Stimulated activated CD8-positive, alpha-beta memory T cell treated with anti-CD3 and anti-CD28 coated beads, Interleukin-4, amount 100 ng/mL, for 1 hour (primary cell): ENCODE measurements at places on chromosomes 3 and 15.

- DNase-seq, result no peak
Measured at GRCh38 chr3:147311716-147312115, 94.6 kb downstream of the ZIC4 start.

DNA sequence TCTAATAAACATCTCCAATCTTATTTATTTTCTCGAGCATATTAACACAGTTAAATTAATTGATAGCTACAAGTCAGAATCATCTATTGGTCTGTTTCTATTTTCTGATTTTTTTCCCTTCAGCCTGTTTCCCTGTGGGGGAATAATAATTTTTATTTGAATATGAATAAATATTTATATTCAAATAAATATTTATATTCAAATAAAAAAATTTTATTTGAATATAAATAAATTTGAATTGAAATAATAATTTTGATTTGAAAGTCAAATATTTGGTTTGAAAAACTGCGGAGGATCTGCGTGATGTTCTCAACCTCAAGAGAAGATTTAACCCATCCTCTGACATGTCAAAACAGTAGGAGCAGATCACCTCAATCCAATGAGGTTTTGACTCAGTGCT is 380.1 kb upstream of the MEIS2 start:
- no peak for DNase-seq

GRCh38 chr15:87597346-87598052 is 659.0 kb downstream of the NTRK3 start:
- DNase-seq, result no peak

DNA sequence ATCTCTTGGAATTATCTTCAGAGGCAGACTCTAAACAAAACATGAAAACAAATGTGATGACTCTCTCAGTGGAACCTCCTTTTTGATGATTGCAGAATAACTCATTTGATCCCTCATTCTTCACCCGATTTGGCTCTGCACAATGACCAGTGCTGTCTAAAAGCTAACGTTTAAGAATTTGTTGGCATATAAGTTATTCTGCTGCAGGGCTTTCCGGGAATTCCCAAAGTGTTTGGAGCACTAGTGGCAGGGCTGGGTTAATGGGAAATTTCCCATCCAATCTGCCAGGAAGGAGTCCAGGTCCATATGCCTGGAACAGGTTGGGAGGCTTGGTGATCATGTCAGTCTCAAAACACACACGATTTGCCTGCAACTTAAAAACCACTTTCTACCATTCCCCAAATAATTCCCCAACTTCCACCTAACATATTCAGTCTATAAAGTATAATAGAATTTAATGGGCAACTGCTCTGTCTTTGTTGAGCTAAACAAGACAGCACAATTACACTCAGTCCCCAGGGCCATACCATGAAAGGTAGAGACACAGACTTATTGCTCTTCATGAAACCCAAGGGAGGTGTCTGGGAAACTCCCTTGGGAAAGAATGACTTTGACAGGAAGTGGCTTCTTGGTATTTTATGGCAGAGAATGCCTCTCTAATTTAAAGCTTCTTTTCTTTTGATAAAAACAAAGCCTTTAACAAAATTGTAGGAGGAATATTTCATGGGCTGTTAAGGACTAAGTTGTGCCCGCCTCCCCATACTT is 38.0 kb downstream of the ARRDC4 start:
- DNase-seq, result no peak

DNA sequence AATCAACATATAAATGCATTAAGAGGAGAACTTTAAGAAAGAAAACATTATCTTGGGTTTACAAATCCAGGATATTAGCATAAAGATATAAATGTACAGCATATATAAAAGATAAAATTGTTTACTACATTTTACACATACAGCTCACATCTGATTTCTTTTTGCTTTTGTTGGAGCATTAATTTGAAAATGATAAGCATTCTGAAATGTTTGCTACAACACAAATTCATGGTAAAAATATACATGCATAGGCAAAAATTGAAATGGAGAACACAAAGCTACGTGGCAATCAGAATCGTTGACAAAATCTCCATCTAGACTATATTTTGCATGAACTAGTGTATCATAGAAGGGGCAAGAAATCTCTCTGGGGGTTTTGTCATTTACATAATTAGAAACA is 159.1 kb downstream of the TIGIT start:
- DNase-seq, result no peak

GRCh38 chr3:149282322-149282721 is 51.1 kb downstream of the TM4SF18 start:
- no peak for DNase-seq

- DNase-seq, result no peak
Measured at GRCh38 chr3:50150863-50151686, 4.0 kb upstream of the SEMA3F start.

DNA sequence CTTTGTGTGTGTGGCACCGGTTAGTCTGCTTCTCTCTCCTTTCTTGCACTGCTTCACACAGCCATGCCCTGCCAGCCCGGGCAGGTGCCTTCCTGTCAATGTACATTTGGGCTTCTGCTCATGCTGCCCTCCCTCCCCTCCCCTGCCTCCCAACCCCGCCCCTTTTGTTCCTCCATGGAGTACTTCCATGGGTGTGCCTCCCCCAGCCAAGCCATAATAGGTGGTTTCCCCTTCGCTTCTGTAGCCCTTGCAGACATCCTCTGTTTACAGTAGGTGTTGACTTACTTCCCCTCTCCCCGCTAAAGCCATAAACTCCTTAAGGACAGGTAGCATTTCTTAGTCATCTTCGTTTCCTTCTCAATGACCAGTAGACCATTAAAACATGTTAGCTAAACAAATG is 31.8 kb upstream of the CRTC3 start:
- DNase-seq, result no peak

DNA sequence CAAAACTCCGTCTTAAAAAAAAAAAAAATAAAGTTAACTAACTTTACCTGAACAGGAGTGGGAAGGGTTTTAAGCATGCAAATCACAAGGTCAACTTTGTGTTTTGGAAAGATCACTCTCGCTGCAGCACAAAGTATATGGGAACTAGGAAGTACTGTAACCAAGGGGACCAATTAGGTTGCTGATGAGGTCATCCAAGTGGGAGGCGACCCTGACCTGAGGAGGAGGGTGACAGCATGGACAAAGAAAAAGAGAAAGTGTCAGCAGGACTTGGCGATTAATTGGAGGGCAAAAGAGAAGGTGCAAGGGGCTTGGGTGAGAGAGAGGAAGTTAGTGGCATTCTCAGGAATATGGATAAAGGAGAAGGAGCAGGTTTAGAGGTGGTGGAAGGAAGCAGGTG is 89.5 kb upstream of the ZBED2 start:
- DNase-seq, result no peak

DNA sequence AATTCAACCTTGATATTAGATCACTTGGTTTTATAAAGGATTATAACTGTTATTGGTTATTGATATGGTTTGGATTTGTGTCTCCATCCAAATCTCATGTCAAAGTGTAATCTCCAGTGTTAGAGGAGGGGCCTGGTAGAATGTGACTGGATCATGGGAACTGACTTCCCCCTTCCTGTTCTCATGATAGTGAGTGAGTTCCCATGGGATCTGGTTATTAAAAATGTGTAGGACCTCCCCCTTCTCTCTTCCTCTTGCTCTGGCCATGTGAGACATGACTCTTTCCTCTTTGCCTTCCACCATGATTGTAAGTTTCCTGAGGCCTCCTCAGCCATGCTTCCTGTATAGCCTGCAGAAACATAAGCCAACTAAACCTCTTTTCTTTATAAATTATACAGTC is 136.0 kb upstream of the UBE2E2 start:
- DNase-seq, result no peak

DNA sequence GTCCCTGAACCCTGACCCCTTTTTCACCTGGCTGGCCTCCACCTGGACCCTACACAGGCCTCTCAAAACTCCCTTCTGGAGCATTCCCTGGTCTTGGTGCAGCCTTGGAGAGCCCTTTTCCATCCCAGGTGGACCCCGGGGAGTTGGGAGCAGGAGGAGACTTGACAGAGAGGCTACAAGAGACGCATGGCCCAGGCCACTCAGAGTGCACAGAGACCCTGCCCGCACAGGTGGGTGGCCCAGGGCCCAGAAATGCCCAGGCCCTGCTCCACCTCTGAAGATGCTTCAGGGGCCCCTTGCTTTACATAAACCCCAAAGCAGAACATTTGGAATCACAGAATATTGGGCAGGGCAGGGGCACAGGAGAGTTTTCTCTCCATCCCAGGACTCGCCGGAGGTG is 34.4 kb downstream of the CYP11A1 start:
- DNase-seq, result no peak

GRCh38 chr15:72495007-72495406 is 20.9 kb downstream of the ARIH1 start:
- DNase-seq, result no peak

- DNase-seq, result no peak
Measured at GRCh38 chr15:99744142-99744541, 10.9 kb upstream of the LYSMD4 start.

DNA sequence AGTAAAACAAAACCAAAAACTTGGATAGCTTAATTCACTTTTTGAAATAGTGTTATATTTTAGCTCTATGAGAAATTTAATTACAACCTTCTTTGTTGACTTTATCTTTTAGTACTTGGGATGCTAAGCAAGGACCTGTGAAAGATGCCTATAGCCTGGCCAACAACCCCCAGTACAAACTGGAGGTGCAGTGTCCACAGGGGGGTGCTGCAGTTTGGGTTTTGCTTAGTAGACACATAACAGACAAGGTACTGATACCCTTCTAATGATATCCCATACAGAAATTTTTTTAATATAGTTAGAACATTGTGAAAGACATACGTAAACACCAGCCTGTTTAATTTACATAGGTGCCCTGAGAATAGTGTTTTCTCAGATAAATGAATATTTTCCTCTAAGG is 35.3 kb downstream of the CAPN7 start:
- DNase-seq, result no peak

DNA sequence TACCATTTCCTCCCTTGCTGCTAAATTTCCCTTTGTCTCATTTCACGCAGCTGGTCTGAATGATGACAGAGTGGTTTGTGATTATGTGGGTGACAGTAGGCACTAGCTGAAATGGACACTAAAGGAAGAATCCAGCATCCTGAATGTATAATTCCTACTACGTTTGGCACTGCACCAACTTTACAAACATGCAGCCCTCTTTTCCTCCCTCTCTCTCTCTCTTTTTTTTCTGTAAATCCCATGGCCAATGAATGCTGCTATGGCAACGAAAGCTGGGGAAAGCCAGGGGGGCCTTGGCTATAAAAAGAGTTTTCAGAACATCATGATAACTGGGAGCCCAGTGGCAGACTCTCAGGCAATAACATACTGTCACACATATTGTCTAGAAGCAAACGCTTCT is 367.2 kb upstream of the AGTR1 start:
- DNase-seq, result no peak

DNA sequence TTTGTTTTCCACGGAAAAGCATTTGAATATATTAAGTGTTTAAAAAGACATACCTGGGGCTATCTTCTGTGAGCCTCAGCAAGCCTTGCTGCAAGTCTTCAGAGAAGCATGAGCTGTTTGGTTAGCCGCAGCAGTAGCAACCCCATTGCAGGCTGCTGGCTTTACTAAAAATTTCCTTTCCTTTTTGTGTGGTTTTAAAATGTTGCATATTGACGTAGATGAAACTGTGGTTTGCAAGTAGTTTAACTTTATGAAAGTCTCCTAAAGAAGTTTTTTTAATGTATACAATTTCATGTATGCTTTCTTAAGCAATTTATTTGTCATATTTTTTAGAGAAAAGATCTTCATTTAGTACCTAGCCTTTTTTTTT is at the start of gene GPR171:
TSS of gene GPR171 (minus strand) at position 166 of the 370 bp plus-strand sequence. CDS start 3,830 bp downstream, outside the sequence.
- DNase-seq, result no peak

DNA sequence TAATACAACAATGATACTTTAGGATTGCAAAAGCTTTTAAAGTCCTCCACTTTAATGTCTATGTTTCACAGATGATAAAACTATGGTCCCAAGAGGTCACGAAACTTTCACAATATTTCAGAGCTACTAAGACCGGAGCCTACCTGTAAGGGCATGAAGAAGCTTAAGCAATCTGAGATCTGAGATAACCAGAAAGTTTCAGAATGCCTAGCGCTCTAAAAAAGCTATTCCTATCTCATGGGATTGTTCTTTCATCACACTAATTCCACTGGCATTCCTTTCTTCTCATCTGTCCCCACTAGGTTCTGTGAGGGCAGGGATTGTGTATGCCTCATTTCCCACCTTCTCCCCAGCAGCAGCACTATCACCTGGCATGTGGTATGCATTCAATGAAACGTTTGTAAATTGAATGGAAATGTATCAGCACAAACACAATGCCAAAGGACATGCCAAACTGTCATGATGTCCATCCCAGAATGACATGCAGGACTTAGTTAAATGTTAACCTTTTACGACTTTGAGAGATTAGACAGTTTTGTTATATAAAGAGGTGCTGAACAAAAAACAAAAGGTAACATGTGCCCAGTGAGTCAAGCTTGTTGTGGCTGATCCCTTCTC is 104.7 kb upstream of the NR2F2 start:
- no peak for DNase-seq

GRCh38 chr3:174233511-174233910 is 625.6 kb upstream of the NAALADL2 start:
- no peak for DNase-seq

DNA sequence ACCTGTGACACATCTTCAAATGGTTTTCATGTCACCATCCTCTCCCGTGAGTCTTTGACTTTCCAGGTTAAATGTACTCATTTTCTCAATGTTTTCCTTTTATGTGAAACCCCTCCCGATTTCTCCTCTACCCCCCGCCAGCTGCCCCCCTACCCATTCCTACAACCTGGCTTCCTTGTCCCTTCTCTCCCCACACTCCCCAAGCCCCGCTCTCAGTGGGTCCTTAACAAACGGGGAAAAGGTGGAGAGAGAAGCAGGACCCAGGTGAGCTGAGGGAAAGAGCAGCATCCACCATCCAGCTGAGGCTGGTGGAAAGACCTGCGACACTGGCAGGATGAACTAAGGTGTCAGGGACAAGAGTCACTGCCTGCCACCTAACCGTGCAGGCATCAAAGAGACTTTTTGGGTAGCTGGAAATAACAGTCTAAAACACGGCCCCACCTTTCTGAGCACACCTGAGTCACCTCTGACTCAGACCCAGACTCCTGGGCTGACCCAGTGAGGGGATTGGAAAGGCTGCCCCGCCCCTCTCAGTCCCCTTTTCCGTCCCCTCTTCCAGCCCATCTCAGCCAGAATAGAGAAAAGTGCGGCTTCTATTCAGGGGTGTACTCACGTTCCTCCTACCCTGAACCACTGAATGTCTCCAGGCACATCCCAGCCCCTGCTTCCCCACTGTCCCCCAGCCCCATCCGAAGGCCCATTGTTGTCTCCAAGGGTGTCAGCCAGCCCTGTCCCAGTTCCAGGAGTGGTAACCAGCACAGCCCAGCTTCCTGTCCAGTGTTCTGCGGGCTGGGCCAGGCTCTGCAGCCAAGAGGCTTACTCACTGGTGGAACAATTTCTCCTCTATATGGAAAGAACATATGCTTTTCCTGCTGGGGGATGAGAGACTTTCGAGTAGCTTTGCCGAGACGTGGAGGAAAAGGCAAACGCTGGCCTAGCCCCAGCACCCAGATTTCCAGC is 20.4 kb downstream of the ISG20 start:
- DNase-seq, result no peak

DNA sequence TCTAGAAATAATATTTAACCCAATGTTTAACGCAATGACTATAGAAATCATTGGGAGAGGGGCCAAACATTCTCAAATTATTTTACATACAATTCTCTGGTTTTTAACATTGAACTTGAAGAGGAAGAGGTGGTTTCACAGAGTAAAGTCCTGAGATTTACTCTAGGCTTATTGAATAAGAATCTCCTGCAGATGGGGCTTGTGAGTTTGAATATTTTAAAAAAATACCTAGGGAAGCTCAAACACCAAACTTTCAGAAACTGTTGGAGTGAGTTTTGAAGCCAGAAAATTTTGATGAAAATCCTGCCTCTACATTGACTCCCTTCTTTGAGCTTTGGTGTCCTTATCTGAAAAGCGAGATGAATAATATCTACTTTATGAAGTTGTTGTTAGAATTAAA is 906.6 kb downstream of the TUSC7 start:
- DNase-seq, result no peak
